ENCODE measurements at places on chromosomes 7 and 10. TPM values are rescaled to one million over a fixed set of nuclear protein-coding genes. Genes with fewer than 3 reads are reported as not detected.

- DNase-seq: peak; percentile 61
- no peaks in the 10 kb centered on the region for H3K36me3 ChIP-seq
- peaks cover 82% of the 10 kb centered on the region for H3K4me1 ChIP-seq
These were observed 3.7 kb downstream of the ANXA11 start for GRCh38 chr10:80201608-80202141.

Gene MSMB
- total RNA-seq: not detected

GRCh38 chr7:82419200-82419599 lies 24.4 kb downstream of the CACNA2D1 start:
- peak; percentile 70 for DNase-seq
- no peak overlapping the region for H3K4me3 ChIP-seq
- no peaks in the 10 kb centered on the region for H3K36me3 ChIP-seq
- H3K27me3 ChIP-seq: no peaks in the 10 kb centered on the region

Gene DLX6
- total RNA-seq: not detected

- no peaks in the 10 kb centered on the region for H3K27me3 ChIP-seq
- H3K27ac ChIP-seq: peak overlapping the region; percentile 60
- H3K4me1 ChIP-seq: no peaks in the 10 kb centered on the region
- H3K36me3 ChIP-seq: no peaks in the 10 kb centered on the region
These were observed 13.1 kb upstream of the FAM20C start for GRCh38 chr7:179209-179681.

Gene FAM25A
- not detected for total RNA-seq

Gene ZDHHC4
- total RNA-seq: 41.2 TPM

- H3K4me1 ChIP-seq: peaks cover 11% of the 10 kb centered on the region
- H3K4me3 ChIP-seq: no peak overlapping the region
- no peaks in the 10 kb centered on the region for H3K27me3 ChIP-seq
- peak; percentile 53 for DNase-seq
- H3K36me3 ChIP-seq: no peaks in the 10 kb centered on the region
- no peak overlapping the region for H3K27ac ChIP-seq
These were observed 48.2 kb upstream of the DPYSL4 start for GRCh38 chr10:132138596-132138995.

- H3K27ac ChIP-seq: no peak overlapping the region
- DNase-seq: no peak
- H3K4me3 ChIP-seq: no peak overlapping the region
- no peaks in the 10 kb centered on the region for H3K4me1 ChIP-seq
These were observed 139.7 kb upstream of the ABCB5 start for GRCh38 chr7:20475756-20476155.

- H3K27ac ChIP-seq: no peak overlapping the region
- DNase-seq: no peak
- no peaks in the 10 kb centered on the region for H3K27me3 ChIP-seq
- H3K4me3 ChIP-seq: no peak overlapping the region
These were observed 1.2 kb upstream of the ANLN start for GRCh38 chr7:36388423-36388822.

DNA sequence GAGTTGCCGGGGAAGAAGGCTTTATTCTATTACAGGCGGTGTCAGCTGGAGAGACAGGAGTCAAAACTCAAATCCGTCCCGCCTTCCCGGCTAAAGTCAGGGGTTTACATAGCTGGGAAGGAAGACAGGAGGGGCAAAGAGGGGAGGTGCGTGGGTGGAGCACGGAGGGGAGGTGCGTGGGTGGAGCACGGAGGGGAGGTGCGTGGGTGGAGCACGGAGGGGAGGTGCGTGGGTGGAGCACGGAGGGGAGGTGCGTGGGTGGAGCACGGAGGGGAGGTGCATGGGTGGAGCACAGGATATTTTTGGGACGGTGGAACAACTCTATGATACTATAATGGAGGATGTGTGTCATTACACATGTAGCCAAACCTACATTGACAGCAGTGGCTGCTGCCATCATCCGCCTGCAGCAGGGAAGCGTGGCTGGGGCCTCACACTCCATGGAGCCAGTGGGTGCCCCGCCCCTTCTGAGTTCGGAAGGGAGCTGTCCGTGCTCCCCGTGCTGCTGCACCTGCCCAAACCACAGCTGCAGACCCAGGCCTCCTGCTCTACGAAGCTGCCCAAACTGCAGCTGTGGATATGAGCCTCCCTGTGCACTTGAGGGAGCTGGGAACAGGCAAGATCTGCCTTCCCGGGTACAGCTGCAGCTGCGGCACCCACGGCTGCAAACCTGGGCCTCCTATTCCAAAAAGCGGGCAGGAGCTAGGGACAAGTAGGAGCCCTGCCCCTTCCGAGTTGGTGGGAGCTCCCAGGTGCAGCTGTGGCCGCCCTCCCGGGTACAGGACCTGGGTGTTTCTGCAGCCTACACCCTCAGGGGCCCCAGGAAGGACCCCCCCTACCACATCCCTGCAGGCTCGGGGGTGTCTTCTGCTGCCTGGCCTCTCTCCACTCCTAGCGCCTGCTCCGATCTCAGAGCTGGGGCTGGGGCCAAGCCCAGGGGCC lies 119.4 kb downstream of the DYNC2I1 start:
- H3K27ac ChIP-seq: no peak overlapping the region
- no peak for DNase-seq
- H3K36me3 ChIP-seq: no peaks in the 10 kb centered on the region
- peaks cover 7% of the 10 kb centered on the region for H3K4me1 ChIP-seq

Gene SSC4D
- 0.25 TPM for total RNA-seq

DNA sequence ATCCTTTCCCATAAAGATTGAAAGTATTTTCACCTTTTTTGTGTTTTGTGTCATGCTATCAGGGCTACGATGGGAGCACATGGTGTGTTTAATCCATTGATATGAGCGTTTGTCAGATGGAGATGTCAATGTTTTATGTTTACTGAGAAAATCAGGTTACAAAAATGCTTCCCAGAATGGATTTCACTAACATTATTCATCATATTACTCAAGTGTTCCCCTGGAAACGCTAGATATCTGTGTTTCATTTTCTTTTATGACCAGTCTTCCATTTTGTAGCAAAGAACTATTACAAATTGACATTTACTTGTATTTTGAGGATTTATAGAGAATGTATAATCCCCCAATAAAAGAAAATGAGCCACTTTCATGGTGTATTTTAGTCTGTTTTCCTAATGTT lies 293.5 kb upstream of the AKR1E2 start:
- H3K4me1 ChIP-seq: no peaks in the 10 kb centered on the region
- H3K27me3 ChIP-seq: no peaks in the 10 kb centered on the region

- H3K4me3 ChIP-seq: no peak overlapping the region
- H3K27me3 ChIP-seq: no peaks in the 10 kb centered on the region
- DNase-seq: no peak
- H3K36me3 ChIP-seq: no peaks in the 10 kb centered on the region
- H3K27ac ChIP-seq: no peak overlapping the region
These were observed 228.6 kb downstream of the GLRX3 start for GRCh38 chr10:130364631-130365411.

Gene ZNF12
- 13.4 TPM for total RNA-seq

Gene TAC1
- not detected for total RNA-seq

- H3K4me3 ChIP-seq: no peak overlapping the region
These were observed 19.9 kb upstream of the GIMAP8 start for GRCh38 chr7:150430465-150431085.

All from heart left ventricle (tissue), 16 donors.